ENCODE measurements at places on chromosomes 5 and 9. TPM values are rescaled to one million over a fixed set of nuclear protein-coding genes. Genes with fewer than 3 reads are reported as not detected.

Gene MAT2B
- 32.1 TPM for total RNA-seq

Gene ANKRD18B
- not detected for total RNA-seq

Gene TAF1L
- not detected for total RNA-seq

Gene GGTA1
- total RNA-seq: 0.82 TPM

Gene S100Z
- not detected for total RNA-seq

Gene F2RL1
- total RNA-seq: 12.6 TPM

Gene HIGD2A
- total RNA-seq: 157 TPM

Gene GLDC
- 3.5 TPM for total RNA-seq

Gene TNFSF15
- 0.26 TPM for total RNA-seq

Gene PCDHGA4
- 3.9 TPM for total RNA-seq

Gene DMXL1
- total RNA-seq: 13.1 TPM

Gene ADGRD2
- not detected for total RNA-seq

Gene ADAMTS6
- total RNA-seq: 12.7 TPM

Gene FAM240B
- total RNA-seq: not detected

Gene GEMIN5
- total RNA-seq: 10.7 TPM

Gene NRG2
- total RNA-seq: 0.12 TPM

Gene RIMOC1
- total RNA-seq: 33.7 TPM

Gene ATP6V1G1
- 108 TPM for total RNA-seq

Gene CDH12
- not detected for total RNA-seq

Gene HRH2
- 1.6 TPM for total RNA-seq

Gene PCDHGA6
- 3.7 TPM for total RNA-seq

Gene FOXD4L6
- total RNA-seq: 0.09 TPM

Gene PRRC2B
- total RNA-seq: 97.3 TPM

Gene BTNL8
- total RNA-seq: 1.2 TPM

Gene C5
- total RNA-seq: 5.6 TPM

Gene FBN2
- total RNA-seq: 523 TPM

Gene SEMA5A
- 5.3 TPM for total RNA-seq

Gene SLC6A7
- not detected for total RNA-seq
